ENCODE measurements at places on chromosomes 2 and 18. TPM values are rescaled to one million over a fixed set of nuclear protein-coding genes. Genes with fewer than 3 reads are reported as not detected.

Gene KCNIP3
- 0.57 TPM for total RNA-seq

Gene ZCCHC2
- total RNA-seq = 11.2 TPM

Gene LAMA1
- 0.30 TPM for total RNA-seq

Gene GULP1
- 36.7 TPM for total RNA-seq

Gene MPPE1
- total RNA-seq = 58.6 TPM
